Stimulated activated CD8-positive, alpha-beta memory T cell treated with anti-CD3 and anti-CD28 coated beads, Interleukin-4, amount 100 ng/mL, for 1 hour (primary cell): ENCODE measurements at places on chromosomes 7 and 10.

GRCh38 chr10:101512738-101513137, 75.3 kb downstream of the POLL start:
- no peak for DNase-seq

- DNase-seq: no peak
These were observed 193.0 kb downstream of the PCDH15 start for GRCh38 chr10:54607983-54608382.

DNA sequence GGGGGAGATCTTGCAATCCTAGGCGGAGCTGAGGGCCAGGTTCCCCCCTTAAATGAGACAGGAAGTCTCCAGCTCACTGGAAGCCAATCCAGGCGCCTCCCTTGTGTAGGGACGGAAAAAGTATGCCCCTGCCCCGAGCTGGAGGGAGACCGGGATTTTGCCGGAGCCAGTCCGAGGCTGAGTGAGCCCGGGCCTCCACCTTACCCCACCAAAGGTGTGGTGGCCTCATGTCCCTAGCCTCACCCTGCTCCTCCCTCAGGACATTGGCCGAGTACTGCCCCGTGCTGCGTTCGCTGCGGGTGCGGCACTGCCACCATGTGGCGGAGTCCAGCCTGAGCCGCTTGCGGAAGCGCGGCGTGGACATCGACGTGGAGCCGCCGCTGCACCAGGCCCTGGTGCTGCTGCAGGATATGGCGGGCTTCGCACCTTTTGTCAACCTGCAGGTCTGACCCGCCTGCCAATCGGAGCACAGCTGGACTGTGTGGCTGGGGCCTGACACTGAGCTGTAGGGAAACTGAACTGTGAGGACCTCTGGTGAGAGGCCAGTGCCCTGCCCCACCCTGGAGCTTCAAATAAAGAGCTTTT, 2.0 kb downstream of the FBXL15 start:
- no peak for DNase-seq

DNA sequence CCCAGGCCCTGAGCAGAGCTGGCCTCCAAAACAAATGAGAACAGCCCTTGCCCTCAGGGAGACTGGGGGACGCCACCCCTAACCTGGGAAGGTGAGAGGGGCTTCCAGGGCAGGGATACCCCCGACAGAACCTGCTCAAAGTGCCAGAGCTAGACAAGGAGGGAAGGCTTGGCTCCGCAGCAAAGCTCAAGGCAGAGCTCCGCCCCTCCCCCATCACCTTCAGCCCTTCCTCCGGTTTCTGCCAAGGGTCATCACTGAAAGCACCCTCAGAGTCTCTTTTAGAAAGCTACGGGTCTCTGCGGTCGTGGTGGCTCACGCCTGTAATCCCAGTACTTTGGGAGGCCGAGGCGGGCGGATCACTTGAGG, 73.4 kb upstream of the CUX1 start:
- DNase-seq: no peak

GRCh38 chr7:3960050-3960763, 659.2 kb downstream of the SDK1 start:
- DNase-seq: no peak

DNA sequence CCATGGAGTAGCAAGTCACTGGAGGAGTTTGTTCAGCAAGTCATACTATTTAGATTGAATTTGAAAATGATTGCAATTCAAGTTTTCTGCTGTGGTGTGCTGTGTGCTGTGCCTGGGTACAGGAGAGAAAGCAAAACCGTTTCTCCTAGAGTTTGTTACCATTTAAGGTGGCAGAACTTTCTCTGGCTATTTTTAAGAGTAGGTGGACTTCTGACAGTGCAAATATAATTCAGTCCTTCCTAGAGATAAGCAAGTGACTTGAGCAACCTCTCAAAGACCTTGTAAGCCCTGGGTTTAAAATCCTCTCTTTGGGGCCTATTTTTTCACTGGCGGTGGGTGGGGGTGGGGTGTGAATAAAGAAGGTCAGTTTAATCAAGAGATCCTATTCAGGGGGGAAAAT, 42.9 kb upstream of the FGL2 start:
- DNase-seq: no peak

- DNase-seq: no peak
These were observed 633.5 kb upstream of the ANKRD30A start for GRCh38 chr10:36491926-36492325.

DNA sequence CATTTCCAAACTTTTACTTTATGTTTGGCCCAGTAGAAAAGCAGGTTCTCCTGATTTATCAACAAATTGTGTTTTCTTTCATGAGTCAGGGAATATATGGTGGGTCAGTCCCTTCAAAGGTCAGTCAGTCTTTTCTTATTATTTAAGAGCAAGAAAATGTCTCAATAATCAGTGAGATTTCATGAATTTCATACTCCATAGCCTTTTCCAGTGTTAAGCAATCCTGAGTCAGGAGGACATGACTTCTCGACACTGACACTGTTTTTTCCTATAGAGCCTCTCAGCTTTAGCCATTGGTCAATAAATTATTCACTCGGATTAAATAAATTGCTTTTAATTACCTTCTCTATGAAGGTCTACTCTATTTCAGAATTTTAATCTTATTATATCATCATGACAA, 334.5 kb downstream of the SORCS1 start:
- DNase-seq: no peak

DNA sequence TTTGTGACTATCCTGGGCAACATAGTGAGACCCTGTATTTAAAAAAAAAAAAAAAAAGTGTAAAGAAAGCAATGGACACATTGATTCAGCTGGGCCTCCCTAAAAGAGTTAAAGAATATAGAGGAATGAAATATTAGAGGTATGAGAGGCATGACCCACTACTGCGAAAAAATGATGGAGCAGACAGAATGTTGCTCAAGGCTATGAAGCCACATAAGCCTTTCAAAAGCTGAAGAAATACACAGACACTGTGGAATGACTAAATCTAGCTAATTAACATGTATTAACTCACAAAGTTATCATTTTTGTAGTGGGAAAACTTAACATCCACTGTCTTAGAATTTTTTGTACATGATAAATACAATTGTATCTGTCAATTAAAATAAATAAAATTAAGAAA, 107.3 kb downstream of the HGF start:
- no peak for DNase-seq

- DNase-seq: no peak
These were observed 459.1 kb downstream of the PTPRN2 start for GRCh38 chr7:158128572-158128971.

GRCh38 chr7:82375713-82376112, 67.9 kb downstream of the CACNA2D1 start:
- no peak for DNase-seq

GRCh38 chr7:155883491-155884224, 71.4 kb upstream of the SHH start:
- DNase-seq: no peak

GRCh38 chr10:18659819-18660535, 746 bp downstream of the ARL5B start:
- DNase-seq: no peak

DNA sequence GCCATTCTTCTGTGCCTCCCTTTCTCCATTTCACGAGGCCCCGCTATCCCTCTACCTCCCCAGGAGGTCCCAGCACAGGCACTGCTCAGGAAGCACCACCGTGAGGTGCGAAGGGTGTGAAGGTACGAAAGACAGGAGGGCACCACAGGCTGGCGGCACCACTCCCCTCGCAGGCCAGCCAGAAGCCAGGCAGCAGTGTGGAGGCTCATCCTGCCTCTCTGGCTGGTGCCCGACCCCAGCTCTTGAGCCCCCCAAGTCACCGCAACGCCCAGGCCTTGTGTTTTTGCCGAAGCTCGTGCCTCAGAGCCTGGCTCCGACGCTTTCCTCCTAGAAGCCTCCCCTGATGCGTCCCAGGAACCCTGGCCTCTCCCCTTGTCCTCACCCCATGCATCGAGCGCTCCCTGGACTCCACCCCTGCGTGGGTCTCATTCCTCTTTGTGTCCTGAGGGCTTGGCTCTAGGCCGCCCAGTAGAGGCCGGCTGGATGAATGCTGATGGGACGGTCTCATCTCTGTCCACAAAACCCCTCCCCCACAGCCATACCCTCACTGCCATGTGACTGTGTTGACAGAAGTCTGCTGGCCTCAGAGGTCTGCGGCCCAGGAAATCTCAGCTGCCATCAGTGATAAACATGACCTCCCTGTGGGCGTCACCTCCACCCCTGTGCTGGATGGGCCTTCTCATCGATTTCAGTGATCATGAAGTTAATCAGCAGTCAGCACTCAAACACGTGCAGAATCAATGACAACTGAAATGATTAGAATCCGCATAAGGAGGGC, 19.3 kb downstream of the BRI3 start:
- DNase-seq: no peak

DNA sequence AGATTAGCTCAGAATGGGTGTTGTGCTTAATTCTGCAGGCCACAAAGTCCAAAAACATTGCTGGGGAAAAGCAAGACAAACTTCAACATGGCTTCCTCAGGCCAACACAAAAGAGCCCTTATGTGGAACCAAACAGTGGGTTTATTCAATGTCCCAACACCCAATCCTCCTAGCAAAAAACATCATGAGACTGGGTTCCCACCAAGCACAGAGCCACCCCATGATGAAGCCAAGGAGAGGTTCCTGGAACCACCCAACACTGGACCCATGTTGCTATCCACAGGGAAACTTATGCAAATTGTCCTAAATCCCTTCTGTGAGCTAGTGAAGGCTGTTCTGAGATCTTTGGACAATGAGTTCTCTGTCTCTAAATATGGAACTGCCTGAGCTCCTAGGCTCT, 24.0 kb downstream of the SLC25A13 start:
- DNase-seq: no peak

DNA sequence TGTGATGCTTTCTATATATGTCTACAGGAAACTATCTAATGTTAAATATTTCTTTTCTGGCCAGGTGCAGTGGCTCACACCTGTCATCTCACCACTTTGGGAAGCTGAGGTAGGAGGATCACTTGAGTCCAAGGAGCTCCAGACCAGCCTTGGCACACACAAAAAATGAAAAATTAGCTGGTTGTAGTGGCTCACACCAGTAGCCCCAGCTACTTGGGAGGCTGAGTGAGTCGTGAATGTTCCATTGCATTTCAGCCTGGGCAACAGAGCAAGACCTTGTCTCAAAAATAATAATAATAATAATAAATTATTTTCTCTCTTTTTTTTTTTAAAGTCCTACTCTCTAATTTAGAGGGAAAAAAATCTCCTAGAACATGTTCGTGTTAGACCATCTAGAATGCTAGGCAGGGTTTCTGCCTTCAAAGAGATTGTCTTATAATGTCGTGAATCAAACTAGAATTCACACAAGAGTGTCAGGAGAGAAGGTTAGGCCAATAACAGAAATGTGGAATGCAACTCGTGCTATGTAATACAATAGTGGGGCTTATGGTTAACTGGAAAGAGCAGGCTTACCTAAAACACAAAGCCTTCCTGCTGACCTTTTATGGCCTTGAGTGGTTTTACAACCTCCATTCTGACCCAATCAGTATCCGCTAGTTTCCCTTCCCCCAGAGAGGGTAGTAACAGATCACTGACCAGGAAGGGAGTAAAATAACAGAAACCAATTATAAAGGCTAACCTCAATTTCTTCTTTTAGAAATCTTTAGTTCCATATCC, 46.3 kb downstream of the MYOF start:
- no peak for DNase-seq

GRCh38 chr10:129171812-129172211, 295.2 kb upstream of the MGMT start:
- no peak for DNase-seq

DNA sequence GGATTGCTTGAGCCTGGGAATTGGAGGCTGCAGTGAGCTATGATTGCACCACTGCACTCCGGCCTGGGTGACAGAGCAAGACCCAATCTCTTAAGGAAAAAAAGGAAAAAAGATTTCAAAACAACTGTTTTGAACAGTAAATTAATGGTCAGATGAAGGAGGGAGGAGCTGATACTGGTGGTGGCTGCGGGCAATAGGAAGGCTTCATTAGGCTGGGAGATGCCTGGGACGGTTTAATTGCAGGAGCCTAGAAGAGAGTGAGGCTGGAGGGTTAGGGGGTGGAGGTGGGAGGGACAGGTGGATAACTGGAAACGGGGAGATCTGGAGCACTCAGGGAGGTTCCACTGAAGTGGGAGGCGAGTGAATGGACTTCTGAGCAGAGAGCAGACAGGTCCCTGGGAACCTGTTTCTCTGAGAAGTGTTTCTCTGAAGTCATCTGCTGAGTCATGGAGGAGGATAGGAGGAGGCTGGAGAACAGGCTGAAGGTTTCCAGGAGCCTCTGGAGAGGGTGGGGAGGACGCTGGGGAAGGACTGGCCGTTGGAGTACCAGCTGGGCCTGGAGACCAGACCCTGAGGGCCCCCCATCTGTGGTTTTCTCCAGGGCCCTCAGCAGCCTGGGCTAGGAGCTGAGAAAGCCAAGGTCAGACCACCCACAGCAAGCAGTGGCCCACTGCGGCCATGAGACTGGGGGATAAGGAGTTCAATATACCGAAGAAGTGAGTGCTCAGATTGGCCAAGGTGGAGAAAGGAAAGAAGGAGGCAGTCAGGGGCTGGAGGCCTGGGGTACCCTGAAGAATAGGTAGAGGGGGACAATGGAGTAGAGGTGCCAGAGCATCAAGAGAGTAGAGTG, 14.4 kb upstream of the YWHAG start:
- DNase-seq: no peak

DNA sequence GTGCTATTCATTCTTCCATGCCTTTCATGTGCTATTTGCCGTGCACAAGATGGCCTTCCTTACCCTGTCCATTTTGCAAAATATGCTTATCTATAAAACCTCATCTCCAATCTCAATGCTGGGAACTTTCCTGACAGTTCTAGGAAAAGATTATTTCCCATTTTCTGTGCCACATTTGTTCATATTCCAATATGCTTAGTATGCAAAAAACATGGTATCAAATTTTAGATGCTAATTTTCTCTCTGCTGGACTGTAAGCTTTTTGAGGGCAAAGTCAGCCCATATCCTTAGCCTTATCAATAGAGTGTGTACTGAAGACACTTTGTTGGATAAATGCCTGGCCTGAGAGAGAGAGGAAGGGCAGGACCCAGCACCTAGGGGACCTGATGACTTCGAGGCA, 39.4 kb downstream of the MGAM2 start:
- DNase-seq: no peak

DNA sequence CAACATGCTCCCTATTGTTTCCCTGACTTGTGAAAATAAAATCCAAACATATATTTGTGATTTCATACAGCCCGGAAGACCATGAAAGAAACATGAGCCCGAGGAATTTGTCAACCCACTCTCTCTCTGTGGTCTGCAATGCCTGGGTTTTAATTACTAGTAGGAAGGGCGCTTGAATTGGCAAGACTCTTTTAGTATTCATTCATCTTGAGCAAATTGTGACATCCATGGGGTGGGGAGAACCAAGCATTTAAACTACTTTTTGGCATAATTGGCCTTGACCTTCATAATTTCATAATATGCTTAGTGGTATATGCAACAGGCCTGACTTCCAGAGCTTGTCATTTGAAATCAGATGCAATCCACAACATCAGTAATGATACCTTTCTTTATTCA, 142.4 kb upstream of the BMPER start:
- DNase-seq: no peak

GRCh38 chr10:79452174-79452611, 6.8 kb upstream of the ZCCHC24 start:
- no peak for DNase-seq

DNA sequence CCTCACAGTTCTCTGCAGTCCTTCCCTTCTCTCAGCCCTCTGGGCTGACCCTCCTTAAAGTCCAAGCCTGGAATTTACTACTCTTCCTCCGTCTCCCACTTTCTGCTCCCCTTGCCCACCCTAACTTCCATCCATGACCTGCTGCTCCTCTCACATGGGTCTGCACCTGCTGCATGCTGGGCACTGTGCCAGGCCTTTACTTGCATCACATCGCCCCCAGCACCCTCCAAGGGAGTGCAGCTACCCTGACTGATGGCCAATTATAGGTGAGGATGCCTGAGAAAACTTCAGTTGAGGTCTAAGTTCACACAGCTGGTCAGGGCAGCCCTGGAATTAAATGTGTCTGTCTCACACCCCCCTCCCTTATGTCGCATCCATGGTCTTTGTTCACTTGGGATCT, 53.6 kb upstream of the ZPBP start:
- no peak for DNase-seq
